ENCODE measurements at places on chromosomes 1 and 21.

DNA sequence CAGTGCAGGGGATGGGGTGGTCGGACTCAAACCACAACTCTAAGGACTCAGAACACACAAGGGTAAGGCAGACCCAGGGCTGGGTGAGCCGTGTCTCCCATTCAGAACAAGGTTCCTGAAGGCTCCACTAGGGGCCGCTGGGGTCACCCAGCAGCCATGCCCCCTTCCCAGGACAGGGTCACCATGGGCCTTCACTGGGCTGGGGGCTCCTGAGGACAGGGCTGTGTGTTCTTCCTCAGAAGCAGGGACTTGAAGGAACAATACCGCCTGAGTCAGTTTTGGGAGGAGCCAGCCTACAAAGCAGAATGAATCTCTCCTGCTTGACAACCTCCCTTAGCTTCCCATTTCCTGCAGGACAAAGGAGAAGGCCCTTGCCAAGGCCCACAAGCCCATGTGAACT lies 15.4 kb downstream of the RIMS3 start:
- DNase-seq, result no peak

GRCh38 chr1:224591326-224591725 lies 24.8 kb upstream of the CNIH3 start:
- DNase-seq, result no peak

DNA sequence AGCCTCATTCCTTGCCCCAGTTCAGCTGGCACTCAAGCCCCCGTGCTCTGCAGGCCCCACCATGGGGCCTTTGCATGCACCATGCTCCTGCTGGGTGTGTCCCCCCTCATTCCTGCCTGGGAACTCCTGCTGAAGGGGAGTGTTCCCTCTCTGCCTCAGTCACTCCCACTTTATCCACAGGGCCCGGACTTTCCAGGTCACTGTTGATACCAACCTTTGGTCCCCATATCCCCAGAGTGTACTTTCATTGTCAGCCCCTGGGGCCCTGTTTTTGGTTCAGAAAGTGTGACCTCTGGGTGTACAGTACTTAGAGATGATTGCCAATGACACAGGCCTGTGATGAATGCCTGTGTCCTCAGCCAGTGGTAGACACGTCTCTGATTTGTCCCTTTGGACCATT lies 2.9 kb downstream of the TTC22 start:
- no peak for DNase-seq

DNA sequence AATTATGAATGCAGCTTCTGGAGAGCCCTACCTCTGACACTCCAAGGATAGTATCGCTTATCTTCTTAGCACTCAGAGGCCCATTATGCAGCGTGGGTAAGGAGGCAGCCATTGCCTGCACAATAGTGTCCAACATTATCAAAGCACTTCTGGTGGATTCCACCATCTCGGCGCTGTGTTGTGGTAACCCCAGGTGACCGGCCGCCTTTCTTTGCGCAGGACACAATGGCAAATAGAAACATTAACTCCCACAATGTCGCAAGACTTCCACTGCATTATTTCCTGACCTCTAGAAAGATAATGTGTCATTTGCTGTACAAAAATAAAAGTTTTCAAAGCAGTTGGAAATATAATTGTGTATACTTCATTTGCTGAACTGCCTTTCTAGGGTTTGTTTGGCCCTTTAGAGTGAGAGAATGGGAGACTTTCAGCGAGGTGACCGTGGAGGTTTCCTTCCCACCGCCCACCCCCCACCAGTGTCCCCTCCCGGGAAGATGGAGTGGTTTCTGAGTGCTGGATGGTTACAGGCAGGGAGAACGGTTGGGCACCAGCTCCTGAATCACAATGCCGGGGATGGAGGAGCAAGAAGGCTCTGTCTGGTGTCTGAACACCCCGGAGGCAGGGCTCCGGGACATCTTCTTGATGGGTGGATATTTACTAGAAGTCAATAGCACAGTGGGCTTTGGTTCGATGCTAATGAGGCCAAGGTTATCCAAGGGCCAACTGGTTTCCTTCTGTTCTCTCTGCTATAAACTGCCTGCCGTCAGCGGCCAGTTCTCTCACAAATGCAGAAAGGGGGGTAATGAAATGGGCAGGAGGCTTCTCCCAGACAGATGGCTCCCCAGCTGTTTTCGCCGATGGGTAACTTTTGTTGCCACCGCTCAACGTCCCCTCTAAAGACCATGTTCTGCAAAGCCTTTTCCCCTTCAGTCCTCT lies 215.4 kb upstream of the PROX1 start:
- DNase-seq, result no peak

GRCh38 chr1:5110508-5110907 lies 456.1 kb downstream of the AJAP1 start:
- no peak for DNase-seq

DNA sequence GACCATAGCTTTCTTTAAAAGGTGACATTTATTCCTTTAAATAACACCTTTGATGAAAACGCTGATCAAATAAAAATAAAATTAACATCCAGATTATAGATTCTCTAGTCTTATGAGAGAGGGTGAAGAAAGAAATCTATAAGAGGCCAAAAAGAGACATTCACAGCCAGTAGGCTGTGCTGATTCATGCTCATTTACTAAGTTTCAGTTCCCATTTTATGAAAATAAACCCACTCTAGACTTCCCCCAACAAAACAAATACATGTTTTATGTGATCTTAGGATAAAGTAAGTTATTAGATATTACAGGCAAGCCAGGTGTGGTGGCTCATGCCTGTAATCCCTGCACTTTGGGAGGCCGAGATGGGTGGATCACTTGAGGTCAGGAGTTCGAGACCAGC lies 21.1 kb downstream of the ESRRG start:
- DNase-seq, result no peak

- DNase-seq, result no peak
These were observed 1.6 kb downstream of the UROD start for GRCh38 chr1:45013551-45014209.

DNA sequence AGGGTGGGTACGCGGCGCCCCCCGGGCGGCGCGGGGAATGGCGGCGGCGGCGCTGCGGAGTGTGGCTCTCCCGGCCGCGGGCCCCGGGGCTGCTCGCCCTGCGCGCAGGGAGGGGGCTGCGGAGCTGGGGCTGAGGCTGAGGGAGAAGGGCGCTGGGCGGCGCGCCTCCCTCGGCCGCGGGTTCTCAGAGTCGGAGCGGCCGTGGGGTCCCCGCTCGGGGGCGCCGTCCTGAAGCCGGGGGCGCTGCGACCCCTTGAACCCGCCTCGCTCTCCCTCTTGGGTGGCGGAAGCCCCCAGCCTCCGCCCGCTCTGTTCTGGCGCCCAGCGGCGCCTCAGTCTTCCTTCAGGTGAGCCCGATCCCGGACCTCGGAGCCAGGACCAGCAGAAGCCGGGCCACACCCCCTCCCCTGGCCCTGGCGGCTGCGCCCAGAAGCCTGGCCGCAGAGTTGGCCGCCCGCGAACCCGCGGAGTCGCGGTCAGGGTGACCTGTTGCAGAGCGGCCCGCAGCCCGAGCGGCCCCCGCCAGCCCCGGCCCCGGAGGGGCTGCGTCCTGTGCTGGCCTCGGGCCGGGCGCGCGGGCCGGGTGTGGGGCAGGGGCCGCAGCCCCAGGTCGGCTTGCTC lies 532 bp downstream of the RALGPS2 start:
- peak; percentile 13 for DNase-seq

GRCh38 chr1:156006666-156007376 lies 13.9 kb downstream of the SSR2 start:
- DNase-seq, result no peak

GRCh38 chr1:239954836-239955235 lies 136.8 kb upstream of the FMN2 start:
- no peak for DNase-seq

DNA sequence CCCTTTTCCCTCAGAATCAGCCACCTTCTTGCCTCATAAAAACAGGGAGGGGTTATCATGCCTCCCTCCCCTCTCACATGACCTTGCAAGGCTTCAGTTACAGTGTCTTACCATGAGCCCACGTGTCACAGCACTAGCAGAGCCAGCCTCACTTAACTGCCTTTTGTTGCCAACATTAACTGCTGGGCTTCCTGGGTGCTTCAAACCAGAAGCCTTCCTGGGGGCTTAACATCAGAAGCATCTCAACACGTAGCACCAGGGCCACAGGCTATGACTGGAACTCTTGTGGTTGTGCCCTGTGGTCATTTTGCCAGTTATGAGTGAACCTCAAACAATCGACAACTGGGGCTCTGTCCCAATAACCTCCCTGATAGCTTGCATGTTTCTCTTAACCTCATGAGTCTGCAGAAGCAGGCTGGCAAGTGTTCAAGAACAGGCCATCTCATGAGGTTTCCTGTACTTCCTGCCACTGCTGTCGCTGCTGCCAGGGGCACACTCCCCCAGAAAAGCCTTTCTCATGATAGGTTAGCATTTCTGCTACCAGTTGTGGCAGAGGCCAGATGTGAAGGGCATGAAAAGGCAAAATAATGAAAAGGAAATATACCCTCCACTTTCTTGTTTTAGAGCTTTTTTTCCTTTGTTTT lies 132.2 kb downstream of the GLUL start:
- DNase-seq, result peak; percentile 15

DNA sequence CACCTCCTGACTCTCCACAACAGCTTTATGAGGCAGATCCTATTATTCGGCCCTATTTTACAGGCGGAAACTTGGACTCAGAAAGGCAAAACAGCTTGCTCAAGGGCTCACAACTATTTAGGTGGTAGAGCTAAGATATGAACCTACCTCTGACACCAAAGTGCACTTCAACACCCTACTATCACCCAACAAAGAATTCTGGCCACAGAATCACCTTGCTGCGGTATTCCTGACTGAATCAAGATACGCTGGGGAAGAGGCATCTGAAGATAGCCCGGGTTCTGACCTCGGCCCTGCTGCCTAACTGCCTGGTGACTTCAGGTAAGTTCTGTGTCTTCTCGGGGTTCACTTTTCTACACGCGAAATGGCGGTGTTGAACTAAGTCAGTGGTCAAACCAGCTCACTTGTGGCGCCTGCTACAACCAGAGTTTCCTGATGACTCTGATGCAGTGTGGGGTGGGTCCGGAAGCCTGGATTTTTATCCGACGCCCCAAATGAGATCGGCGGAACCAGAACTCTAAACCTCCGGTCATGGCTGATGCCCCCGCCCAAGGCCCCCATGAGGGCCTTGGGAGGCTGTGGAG lies 608 bp downstream of the PEF1 start:
- no peak for DNase-seq

- no peak for DNase-seq
These were observed 3.0 kb upstream of the SUMO3 start for GRCh38 chr21:44820851-44821250.

DNA sequence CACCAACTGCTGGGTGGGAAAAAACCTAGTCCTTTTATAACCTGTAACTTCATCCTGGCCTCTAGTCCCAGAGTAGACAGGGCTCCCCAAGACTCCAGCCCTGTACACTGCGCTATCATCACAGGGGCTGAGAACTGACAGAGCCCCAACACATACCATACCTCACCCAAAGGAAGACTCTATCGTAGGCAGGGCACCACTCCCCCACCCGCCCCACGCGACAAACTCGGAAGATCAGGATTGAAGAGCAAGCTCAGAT lies 15.8 kb downstream of the INPP5B start:
- no peak for DNase-seq

- DNase-seq, result no peak
These were observed 18.8 kb downstream of the WNT9A start for GRCh38 chr1:227928811-227929375.

Data from T-helper 1 cell (primary cell).